ENCODE measurements at places on chromosomes 7 and 10.

GRCh38 chr10:120981601-120982391 is 130.6 kb downstream of the WDR11 start:
- DNase-seq: no peak

DNA sequence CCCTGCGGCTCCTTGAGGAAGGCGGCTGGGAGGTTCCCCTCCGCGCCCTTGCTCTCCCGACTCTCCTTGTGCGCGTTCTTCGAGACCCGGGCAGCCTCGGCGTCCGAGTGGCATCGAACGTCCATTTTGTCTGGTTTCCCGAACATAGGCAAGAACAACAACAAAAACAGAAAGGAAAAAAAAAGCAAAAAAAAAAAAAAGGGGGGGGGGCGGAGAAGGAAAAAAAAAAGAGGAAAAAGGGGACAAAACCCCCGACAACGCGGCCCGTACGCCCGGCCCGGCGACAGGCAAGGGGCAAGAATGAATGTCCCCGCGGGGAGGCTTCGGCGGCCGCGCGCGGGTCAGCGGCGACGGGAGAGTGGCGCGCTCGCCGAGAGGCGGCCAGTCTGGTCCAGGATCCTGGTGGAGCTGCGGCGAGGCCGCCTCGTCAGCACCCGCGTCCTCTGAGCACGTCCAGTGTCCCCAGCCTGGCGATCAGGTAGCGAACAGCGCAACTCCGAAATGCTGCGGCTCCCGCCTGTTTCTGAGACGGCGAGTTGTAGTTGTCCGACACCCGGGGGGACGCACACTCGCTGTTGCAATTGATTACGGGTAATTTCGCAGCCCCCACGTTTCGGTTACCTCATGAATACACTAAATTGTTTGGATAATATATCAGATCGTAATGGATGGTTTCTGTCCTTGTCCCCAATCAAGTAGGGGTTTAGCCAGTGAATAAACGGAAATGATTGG is at the start of gene VAX1:
Gene VAX1 (minus strand): TSS at position 360 of the 732 bp plus-strand sequence. CDS start 214 bp downstream, at position 146.
- no peak for DNase-seq

DNA sequence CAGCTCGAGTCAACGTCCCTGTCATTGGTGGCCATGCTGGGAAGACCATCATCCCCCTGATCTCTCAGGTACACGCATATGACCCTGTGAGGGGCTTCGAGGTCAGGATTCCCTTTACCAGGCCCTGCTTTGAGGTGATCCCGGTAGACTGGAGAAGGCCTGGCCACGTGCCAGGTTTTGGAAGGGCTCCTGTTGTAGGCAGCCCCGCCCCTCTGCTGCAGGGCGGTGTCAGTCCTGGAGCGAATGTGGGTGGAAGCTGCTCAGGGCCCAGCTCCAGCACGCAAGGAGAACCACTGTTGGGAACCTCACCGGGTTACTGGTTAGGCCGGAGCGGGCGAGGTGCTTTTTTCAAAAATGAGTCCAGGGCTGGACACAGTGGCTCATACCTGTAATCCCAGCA is 15.6 kb downstream of the MDH2 start:
- DNase-seq: no peak

DNA sequence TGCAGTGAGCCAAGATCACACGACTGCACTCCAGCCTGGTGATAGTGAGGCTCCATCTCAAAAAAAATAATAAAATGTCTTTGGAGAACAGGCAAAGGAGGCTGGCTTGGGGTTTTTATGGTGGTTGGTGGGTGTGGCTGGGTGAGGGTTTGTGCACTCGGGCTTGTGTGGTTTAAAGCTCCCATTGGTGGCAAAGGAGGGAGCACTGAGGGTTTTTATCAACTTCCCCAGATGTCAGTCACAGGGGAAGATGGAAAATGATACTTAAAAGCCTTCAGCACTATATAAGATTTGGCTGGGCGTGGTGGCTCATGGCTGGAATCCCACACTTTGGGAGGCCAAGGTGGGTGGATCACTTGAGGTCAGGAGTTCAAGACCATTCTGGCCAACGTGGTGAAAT is 16.3 kb upstream of the RNF216 start:
- DNase-seq: no peak

GRCh38 chr7:23332193-23332592 is 33.1 kb downstream of the MALSU1 start:
- DNase-seq: no peak

- DNase-seq: no peak
These were observed 278.3 kb downstream of the MAD1L1 start for GRCh38 chr7:1954366-1955004.

- peak; percentile 94 for DNase-seq
These were observed 499.0 kb upstream of the KLF6 start for GRCh38 chr10:4283846-4284610.

DNA sequence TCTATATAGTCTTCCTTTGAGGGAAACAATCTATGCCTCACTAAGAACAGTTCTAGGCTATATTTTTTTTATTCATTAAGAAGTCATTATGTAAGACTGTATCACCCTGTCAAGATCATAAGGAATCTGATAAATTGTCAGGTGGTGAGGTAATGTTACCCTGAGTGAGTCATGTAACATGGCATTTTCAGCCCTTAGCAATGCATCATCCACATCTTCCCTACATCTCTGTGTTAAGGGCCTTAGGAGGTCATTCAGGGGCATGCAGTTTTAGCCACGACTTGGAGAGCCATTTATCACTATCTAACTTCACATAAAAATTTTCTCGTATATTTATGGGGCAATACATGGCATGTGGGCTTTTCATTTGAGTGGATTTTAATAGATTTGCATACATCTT is 924.5 kb upstream of the MBL2 start:
- no peak for DNase-seq

GRCh38 chr7:103879928-103880600 is 109.4 kb downstream of the RELN start:
- DNase-seq: no peak

DNA sequence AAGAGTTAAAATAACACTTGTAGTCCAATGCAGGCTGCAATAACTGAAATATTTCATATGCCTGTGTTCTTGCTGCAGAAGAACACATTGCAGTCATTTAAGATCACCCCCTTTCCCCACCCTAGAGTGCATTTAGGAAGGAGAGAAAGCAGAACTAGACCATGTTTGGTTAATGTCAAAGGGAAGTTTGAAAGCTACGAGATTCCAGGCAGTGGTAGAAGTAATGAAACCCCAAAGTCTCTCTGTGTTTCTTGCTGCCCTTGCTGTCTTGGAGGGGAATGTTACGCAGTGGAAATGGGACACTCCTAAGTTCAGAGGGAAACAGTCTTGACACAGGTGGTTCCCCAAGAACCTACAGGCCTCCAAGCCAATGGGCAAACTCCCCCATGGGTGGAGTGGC is 242.9 kb downstream of the PTEN start:
- no peak for DNase-seq

DNA sequence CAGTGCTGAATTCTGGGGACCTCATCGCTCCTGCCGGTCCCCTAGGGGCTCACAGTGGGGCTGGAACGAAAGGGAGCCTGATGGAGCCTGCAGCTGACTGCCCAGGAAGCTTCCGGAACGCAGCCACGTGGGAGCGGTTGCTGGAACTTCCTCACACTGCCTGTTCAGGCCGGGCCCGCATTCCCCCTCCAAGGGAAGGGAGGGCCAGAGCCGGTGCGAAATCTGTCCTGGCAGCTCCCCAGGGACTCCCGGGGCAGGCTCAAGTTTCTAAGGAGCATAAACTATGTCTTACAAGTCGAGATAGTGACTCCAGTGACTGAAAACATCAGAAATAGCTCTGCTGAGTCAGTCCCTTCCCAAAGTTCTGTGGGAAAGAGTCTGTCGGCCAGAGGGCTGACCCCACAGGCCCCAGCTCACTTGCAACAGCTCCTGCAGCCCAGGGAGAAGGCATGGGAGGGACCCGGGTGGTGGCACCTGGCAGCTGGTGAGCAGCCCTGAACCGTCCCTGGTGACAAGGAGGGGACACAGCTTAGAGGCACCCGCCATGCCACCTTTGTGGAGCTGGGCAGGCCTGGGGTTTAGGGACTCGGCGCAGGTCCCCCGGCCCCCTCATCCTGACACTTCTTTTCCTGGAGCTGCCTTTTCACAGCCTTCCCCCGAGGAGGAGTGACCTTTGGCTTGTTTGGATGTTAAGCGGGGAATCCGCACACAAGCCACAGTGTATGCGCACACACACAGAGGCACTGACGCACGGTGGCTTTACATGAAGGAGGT is 47.6 kb downstream of the PDGFA start:
- DNase-seq: peak; percentile 86

DNA sequence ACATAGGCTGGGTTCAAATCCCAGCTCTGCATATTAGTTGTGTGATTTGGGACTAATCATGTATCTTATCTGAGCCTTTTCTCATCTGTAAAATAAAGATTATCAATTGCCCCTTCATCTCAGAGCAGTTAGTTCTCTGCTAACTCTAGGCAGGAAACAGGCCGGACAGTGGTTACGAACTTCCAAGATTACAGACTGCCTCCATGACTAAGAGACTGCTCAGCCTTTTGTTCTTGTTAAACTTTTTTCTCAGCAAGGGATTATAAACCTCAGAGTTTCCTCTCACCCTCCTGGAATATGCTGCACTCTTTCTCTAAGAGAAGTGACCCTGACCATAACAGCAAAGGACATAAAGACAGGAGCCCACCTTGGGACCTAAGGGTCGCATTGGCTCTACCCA is 52.5 kb upstream of the NFKB2 start:
- no peak for DNase-seq

GRCh38 chr10:122473116-122473515 is 11.8 kb downstream of the HTRA1 start:
- DNase-seq: no peak

DNA sequence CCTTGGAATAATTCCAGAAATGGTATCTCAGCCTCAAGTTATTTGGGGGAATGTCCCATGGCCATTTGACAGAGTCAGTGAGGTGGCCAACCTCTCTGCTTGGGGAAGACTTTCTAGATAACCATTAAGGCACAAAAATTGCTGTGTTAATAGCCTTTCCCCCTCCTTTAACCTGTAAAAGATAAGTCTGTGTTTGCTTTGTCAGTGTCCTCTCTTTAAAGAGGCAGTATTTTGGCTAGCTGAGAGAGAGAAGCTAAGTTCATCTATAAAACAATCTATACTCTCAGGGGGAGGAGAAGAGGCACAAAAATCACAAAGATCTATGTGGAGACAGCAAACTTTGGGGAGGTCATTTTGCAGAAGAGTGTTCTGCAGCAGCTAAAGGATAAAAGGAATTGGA is 72.1 kb downstream of the PLCE1 start:
- no peak for DNase-seq

DNA sequence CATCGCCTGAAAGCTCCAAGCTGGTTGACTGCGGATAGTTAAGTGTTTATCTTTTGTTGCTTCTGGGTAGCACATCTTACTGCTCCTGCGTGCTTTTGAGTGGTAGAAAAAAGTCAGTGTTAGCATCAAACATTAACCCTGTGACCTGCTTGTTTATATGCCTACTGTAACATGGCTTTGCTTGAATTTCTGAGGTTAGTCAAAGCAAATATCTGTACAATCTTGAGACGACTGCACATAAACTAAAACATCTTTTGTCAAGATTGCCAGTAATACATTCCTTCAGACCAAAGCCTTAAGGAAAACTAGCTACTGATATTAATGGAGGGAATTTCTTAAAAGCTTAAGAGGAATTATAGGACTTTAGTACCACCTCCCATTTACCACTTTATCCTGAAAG is 163.7 kb downstream of the BAMBI start:
- DNase-seq: no peak

GRCh38 chr10:80163741-80164341 is 31.3 kb downstream of the PLAC9 start:
- DNase-seq: peak; percentile 64

DNA sequence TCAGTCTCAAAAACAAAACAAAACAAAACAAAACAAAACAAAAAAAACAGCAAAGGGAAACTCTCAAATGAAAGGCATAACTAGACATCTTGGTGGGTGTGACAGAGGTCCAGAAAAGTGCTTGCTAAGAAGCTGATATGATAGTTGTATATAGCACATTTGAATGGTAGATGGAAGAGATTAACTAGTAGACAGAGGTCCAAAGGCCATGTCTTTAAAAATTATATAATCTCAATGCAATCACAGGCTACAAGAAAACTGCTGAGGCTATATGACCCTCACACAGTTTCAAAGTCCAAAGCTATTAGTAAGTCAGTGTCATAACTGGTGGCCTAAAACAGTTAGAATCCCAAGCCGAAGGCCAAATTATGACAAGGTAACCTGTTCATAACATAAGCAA is 15.6 kb upstream of the CUBN start:
- DNase-seq: no peak

GRCh38 chr10:119207713-119208552 is 562 bp downstream of the GRK5 start:
- no peak for DNase-seq

DNA sequence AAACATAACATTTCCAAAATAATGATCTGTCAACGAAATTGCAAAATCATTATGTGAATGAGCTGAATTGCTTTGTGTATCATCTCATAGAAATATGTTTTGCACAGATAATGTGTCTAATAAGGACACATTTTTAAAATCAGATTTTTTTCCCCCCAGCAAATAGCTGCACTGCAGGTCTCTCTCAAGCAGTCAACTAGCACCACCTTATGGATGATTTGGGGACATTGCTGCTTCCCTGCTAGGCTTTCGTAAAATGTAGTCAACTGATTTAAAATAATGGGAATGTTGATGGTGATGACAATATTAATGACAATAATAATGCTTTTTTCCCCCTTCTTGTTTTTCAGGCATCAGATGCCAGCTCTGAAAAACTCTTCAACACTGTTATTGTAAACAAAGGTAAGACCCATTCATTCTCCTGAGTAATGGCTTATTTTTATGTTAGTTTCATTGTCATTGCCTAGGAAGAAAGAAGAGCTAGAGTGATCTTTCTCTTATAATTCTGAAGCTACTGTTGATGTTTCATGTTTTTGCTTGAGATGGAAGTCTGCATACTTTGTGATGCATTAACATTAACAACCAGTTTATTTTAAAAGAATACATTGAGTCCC is 433.6 kb upstream of the GALNT17 start:
- no peak for DNase-seq

DNA sequence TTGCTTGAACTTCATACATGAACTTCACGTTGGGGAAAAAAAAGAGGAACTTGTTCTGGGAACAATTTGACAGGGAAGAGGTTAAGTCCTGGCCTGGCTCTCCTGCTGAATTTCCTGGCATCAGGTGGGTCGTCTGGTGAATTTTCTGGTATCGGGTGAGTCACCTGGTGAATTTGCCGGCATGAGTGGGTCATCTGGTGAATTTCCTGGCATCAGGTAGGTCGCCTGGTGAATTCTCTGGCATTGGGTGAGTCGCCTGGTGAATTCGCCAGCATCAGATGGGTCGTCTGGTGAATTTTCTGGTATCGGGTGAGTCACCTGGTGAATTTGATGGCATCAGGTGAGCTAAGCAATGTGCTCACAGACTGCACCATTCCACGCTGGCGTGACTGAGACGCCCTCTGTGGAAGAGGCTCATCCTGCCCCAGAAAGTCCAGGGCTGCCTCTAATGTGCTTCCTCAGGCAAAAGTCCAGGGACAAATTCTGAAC is 255.4 kb downstream of the TCERG1L start:
- DNase-seq: no peak
